Activated CD4-positive, alpha-beta T cell treated with anti-CD3 and anti-CD28 coated beads, Interleukin-2, amount 50 U/mL, for 24 hours (primary cell): ENCODE measurements at places on chromosomes 6 and 20.

GRCh38 chr20:49511788-49512525 is 29.5 kb upstream of the KCNB1 start:
- DNase-seq: no peak

- DNase-seq: no peak
These were observed 6.4 kb upstream of the ADA start for GRCh38 chr20:44657875-44658274.

DNA sequence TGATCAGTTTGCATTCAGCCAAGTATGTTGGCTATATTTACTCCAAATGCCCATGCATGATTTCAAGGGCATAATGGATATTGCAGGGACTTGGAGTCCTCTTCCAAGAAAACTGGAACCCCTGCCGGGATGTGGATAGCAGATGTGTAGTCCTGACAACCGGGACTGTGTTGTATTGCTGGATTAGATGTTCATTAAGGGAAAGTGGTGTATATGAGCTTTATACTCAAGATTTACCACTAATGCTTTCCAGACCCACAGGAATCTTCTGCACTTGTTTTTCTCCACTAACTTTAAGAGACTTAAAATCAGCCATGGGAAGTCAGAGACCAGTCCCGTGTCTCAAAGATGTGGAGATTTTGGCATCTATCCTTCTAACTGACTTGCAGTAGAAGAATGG is 770.9 kb downstream of the HDGFL1 start:
- DNase-seq: no peak

- DNase-seq: no peak
These were observed 77.4 kb upstream of the SULF2 start for GRCh38 chr20:47862574-47863240.

- DNase-seq: no peak
These were observed 184.8 kb downstream of the ZNF217 start for GRCh38 chr20:53408691-53409446.
